ENCODE measurements at places on chromosomes 7 and 10.

DNA sequence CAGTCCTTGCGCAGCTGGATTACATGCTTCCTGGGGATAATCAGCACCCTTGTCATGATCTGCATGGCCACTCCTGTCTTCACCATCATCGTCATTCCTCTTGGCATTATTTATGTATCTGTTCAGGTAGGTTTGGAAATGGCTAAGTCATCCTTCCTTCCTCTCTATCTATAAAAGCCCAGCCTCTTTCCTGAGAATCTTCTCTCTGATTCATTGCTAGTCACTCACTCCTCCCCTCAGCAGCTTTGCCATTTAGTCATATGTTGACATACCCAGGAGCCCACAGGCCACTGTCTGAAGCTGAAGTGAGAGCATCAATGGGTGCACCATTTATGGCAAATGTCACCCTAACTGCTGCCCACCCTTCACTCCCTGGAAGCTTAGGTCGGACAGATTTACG is 52.0 kb downstream of the ABCC2 start:
- peak; percentile 25 for DNase-seq

DNA sequence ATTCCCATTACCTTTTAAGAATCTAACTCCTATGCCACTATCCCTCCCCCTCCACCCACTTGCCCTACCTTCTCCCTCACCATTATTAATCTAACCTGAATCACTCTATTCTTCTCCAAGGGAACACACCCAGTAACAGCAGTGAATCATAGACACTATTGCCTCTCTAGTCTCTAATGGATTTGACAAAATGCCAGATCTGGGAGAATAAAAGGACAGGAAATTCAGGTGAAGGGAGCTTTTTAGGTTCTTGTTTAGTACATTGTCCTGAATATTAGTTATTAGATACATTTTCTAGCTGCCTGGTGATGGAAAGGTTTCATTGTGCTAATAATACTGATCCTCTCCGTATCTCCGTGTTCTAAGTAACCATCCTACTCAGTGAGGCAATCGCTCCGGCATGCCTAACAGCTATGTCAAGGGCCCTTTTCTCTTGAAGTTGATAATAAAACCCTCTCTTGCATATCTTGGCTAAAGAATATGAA is 4.1 kb upstream of the SFR1 start:
- DNase-seq = no peak

DNA sequence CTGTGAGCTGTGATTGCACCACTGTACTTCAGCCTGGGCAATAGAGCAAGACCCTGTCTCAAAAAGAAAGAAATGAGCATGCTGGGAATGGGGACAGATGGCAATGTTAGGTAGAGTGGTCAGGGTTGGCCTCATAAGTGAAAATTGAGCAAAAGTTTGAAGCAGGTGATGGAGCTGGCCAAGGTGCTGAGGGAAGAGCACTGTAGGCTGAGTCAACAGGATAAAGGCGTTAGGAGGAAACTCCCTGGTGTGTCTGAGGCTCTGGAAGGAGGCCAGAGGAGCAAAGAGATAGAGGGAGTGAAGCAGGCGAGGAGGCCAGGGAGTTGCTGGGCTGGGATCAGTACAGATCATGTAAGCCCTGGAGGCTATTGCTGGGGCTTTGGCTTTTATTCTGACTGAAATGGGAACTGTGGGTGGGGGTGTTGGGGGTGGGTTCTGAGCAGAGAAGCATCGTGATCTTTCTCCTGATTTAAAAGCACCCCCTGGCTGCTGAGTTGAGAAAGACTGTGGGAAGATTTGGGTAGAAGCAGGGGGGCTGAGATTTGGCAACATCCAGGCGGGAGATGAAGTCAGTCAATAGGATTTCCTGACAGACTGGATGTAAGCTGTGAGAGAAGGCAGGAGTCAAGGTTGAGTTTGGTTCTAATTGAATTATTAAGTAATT is 52.5 kb upstream of the VKORC1L1 start:
- no peak for DNase-seq

DNA sequence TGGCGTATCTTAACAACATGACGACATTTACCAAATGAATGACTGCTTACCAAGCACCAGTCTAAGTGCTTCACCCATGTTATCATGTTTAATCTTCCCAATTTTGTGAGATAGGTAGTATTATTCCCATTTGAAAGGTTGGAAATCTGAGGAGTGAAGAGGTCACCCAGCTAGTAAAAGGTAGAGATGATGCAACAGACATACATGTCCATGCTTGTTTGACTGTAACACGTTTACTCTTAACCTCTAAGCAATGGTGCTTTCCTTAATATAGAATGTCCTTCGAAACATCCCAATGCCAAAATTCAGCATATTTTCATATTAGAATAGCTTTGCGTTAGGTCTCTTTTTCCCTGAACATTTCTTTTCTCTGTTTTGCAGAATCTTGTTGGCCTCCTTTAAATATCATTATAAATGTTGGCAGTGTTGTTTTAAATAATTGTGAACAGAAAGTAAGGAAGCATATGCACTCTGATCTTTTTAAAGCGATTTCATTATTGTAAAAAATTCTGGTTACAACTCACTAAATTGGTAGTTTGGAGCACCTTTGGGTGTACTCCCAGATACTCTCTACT is 722.8 kb downstream of the AUTS2 start:
- no peak for DNase-seq

GRCh38 chr7:12754179-12754578 is 66.7 kb downstream of the ARL4A start:
- no peak for DNase-seq

GRCh38 chr10:14016931-14017333 is 313.8 kb downstream of the FRMD4A start:
- DNase-seq = no peak

DNA sequence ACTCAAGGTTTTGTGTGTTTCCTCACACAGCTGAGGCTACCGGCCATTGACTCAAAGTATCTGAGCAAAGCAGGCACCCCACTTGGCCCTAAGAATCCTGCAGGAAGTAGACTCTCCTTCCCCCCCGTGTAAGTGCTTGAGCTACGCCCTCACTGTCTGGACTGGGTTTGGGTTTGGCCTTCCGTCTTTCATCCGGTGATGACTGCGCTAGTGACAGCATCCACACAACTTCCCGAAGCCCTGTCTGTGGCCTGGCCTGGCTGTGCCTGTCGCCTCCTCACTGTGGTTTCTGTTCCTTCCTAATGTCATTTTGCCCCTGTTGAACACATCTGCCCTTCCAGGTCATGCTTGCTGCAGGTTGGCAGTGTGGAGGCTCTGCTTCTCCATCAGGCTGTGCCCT is 14.5 kb downstream of the C7orf57 start:
- DNase-seq = no peak

DNA sequence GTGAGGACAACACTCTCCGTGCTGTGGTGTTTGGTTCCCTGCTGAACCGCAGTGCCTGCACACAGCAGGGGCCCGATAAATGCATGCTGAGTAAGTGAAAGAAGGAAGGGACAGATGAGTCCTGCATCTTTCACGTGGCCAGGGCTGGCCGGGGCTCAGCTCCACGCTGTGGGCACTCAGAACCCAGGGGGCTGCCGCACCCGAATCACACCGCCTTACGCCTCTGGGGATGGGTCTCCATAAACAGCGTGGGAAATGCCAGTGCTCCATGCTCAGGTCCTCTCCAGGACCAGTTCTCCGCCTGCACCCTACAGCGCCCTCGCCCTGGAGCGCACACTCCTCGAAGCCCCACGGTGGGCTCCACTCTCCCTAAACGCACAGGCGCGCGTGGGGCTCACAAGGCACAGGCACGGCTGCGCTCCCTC is 38.1 kb downstream of the RASGEF1A start:
- peak; percentile 1 for DNase-seq

GRCh38 chr10:89870936-89871335 is 169.5 kb downstream of the KIF20B start:
- DNase-seq = no peak

DNA sequence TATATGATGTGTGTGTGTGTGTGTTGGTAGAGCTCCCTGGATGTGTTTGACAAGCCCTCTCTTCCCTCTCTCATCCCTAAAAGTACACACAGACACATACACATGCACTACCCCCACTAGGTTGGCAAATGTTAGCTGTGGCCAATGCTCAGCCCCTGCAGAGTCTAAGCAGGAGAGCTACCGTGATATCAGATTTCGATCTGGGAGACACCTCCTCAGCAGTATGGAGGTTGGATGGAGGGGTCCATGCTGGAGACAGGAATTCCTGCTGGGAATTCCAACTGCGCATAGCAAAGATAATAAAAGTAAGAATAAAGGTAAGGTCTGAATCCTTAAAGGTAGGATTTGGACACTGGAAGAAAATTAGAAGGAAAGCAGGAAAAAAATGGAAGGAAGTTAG is 85.7 kb downstream of the C10orf90 start:
- no peak for DNase-seq

- no peak for DNase-seq
Observed at GRCh38 chr7:142696456-142697179, 52.7 kb upstream of the PRSS1 start.

- no peak for DNase-seq
Observed at GRCh38 chr7:109354000-109354399, 784.3 kb downstream of the DNAJB9 start.

DNA sequence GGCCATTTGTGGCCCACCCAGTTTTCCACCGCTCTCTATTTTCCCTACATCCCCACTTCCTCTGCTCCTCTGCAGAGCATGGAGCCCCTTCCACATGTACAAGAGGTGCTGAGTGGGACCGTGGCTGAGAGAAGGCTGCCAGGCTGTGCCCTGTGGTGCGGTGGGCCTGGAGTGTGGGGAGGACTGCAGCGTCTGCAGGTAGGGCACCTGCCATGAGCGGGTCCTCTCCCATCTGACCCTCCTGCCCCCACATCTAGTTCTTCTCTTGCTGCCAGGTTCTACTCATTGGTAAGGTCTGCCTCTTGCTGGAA is 145.6 kb upstream of the FAM20C start:
- no peak for DNase-seq

Measured in activated naive CD4-positive, alpha-beta T cell treated with anti-CD3 and anti-CD28 coated beads for 36 hours (primary cell).